Memory B cell (primary cell): ENCODE measurements at places on chromosomes 12 and 14.

DNA sequence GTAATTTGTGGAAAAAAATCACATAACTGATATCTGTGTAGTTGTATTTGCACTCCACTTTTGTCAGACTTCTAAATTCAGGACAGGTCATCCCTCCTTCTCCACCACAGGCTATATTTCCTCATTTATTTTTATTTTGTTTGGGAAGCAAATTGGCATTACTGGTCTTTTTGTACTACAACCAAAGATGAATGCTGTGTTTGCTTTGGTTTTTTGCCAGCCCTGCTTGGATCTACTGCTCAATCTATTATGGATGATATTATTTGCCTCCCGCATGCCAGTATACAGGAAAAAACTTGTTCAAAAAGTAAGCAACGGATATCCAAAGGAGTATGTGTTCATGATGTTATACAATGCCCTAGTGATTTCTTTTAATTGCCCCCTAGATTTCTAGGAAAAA, 948.8 kb downstream of the TRHDE start:
- no peak for DNase-seq

DNA sequence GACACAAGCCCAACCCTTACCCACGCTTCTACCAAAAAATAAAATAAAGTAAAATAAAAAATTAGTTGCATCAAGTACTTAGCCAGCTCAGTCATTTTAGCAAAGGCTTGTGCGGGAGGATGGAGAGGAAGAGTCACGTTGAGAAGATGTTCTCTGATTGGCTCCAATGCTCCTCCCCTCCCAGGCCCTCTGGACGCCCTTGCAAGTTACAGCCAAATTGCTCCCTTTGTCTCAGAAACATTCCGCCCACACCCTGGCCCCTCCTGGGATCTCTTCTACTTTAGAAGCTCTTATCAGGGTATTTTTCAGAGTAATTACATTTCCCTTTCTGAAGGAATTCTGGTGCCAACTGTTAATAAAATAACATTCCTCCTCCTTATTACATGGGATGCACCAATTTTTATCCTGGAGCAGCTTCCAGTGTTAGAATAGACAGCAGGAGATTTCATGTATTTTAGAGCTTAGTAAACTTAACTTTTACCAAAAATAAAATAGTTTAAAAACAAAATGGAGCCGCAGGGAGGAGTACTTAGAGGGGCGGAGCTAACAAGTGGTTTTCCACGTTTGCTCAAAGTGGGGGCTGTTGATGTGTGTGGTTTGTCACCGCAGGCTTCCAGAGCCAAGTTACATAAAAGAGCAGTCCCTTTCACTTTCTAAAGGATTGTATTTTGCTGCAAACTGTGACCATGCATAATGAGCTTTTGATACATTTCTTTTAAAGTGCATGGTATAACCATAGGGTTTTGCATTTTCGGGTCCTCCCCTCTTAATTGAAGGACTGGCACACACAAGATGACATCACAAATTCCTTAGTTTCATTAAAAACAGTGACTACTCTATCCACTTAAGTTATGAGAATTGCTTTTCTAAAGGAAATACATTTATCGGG, 71.7 kb upstream of the RAP1B start:
- DNase-seq: no peak

DNA sequence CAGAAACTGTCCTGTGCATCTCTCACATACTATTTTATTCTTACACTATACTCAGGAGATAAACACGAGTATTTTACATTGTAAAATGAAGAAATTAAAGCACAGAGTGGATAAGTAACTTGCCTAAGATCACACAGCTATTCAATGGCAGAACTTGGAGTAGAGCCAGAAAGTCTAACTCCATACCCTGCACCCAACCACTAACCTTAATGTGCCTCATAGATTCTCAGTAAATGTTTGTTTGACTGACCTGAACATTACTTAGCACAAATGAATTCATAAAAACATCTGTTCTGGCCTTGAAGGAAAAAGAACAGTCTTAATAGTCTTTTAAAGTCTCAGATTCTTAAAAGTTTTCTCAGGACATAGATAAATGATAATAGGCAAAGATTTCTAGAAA, 83.5 kb upstream of the OVCH1 start:
- DNase-seq: no peak

- DNase-seq: no peak
These were observed 96.1 kb downstream of the ZFC3H1 start for GRCh38 chr12:71567537-71567936.

DNA sequence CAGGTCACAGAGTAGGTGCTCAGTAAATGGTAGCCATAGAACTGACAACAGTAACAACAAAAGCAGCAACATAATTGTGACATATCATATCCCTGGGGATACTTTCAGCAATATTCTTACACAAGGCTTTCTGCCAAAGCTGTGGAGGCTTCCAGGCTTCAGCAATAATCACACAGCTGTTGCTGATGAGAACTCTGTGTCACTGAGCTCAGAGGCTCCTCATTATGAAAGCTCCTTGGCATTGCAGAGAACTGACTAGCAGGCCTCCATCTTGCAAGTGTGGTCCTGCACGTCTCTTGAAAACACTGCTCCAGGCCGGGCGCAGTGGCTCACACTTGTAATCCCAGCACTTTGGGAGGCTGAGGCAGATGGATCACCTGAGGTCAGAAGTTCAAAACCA, 97.3 kb upstream of the BTG1 start:
- DNase-seq: no peak

GRCh38 chr12:104470521-104470920, 13.8 kb downstream of the CHST11 start:
- no peak for DNase-seq

- DNase-seq: no peak
These were observed 227.7 kb downstream of the NOVA1 start for GRCh38 chr14:26370115-26370514.

DNA sequence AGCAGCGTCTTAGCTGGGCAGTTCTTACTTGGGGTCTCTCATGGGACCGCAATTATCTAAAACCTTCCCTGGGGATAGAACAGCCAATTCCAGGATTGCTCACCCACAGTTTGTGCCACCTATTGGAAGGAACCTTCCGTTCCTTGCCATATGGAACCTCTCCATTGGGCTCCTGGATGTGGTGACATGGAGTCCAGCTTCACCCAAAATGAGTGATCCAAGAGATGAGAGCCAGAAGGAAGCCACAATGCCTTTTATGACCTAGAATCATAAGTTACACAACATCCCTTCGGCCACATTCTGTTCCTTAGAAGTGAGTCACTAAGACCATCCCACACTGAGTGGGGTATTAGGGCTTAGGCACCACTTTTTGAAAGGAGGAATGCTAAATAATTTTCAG, 164.4 kb downstream of the FBXL14 start:
- DNase-seq: no peak

GRCh38 chr12:43501703-43502102, 50.3 kb downstream of the ADAMTS20 start:
- DNase-seq: no peak

GRCh38 chr12:66555113-66555512, 123.8 kb downstream of the GRIP1 start:
- DNase-seq: no peak

- no peak for DNase-seq
These were observed 17.2 kb upstream of the ELK3 start for GRCh38 chr12:96177013-96177412.

DNA sequence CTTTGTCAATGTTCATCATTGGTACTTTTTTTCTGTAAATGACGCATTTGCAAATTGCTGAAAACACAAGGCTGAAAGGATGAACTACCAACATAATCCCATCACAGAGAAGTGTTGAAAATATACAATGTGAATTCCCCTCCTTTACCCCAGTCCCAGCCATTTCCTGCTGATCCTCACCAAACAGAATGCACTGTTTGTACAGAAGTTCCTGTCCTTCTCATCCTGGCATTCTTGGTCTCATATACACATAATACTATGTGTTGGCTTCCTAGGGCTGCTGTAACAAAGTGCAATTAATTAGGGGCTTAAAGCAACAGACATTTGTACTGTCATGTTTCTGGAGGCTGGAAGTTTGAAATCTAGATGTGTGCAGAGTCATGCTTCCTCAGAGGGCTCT, 836.2 kb upstream of the MGAT4C start:
- no peak for DNase-seq

- no peak for DNase-seq
These were observed 1.7 kb downstream of the ANGEL1 start for GRCh38 chr14:76810953-76811400.
